Body of pancreas (tissue), 4 donors: ENCODE measurements at places on chromosomes 6 and 20. TPM values are rescaled to one million over a fixed set of nuclear protein-coding genes. Genes with fewer than 3 reads are reported as not detected.

GRCh38 chr6:146028252-146028795 lies 538 bp upstream of the GRM1 start:
- no peaks in the 10 kb centered on the region for H3K27me3 ChIP-seq
- H3K27ac ChIP-seq = no peak overlapping the region
- no peaks in the 10 kb centered on the region for H3K4me1 ChIP-seq

The ZSCAN9 gene
- 10.9 TPM for total RNA-seq

GRCh38 chr6:46935687-46936086 lies 13.9 kb upstream of the ADGRF5 start:
- no peak for DNase-seq
- no peaks in the 10 kb centered on the region for H3K27me3 ChIP-seq
- no peaks in the 10 kb centered on the region for H3K4me1 ChIP-seq

The CCR6 gene
- total RNA-seq = not detected

The RBM24 gene
- total RNA-seq = 2.3 TPM

The FAM217A gene
- total RNA-seq = not detected

- H3K27me3 ChIP-seq = no peaks in the 10 kb centered on the region
- no peak overlapping the region for H3K4me3 ChIP-seq
- DNase-seq = no peak
- H3K36me3 ChIP-seq = peaks cover 11% of the 10 kb centered on the region
- peaks cover 10% of the 10 kb centered on the region for H3K4me1 ChIP-seq
- no peak overlapping the region for H3K27ac ChIP-seq
These were observed 82.6 kb downstream of the ASXL1 start for GRCh38 chr20:32440758-32441078.

The C6orf15 gene
- not detected for total RNA-seq

- no peak overlapping the region for H3K4me3 ChIP-seq
- no peak overlapping the region for H3K27ac ChIP-seq
- H3K36me3 ChIP-seq = no peaks in the 10 kb centered on the region
- no peaks in the 10 kb centered on the region for H3K4me1 ChIP-seq
- H3K27me3 ChIP-seq = no peaks in the 10 kb centered on the region
- DNase-seq = no peak
These were observed 20.6 kb upstream of the TASP1 start for GRCh38 chr20:13659288-13659687.
